ENCODE measurements at places on chromosomes 4 and X.

- no peak for DNase-seq
Measured at GRCh38 chr4:22573641-22574040, 57.8 kb upstream of the ADGRA3 start.

DNA sequence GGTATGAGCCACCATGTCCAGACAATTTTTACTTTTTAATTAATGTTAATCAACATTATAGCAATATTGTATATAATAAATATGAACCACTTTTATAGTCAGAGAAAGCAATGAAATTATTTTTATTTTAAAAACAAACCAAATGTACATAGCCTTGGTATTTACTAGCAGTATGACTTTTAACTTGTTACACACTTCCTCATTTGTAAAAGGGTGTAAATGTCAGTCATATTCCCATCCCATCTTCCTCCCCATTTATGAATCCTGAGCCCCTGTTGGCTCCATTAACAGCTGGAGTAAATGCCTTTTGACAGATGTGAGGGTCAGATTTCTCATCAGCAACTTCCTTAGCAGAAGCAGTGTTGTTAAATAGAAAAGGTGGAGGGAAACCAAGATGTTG is 179.6 kb upstream of the SPRY1 start:
- DNase-seq = no peak

- no peak for DNase-seq
Measured at GRCh38 chr4:130747842-130748241, 1651.9 kb downstream of the C4orf33 start.

GRCh38 chr4:99991741-99992140 is 41.7 kb upstream of the H2AZ1 start:
- no peak for DNase-seq

- DNase-seq = no peak
Measured at GRCh38 chr4:80207172-80207583, 9.9 kb downstream of the PRDM8 start.

DNA sequence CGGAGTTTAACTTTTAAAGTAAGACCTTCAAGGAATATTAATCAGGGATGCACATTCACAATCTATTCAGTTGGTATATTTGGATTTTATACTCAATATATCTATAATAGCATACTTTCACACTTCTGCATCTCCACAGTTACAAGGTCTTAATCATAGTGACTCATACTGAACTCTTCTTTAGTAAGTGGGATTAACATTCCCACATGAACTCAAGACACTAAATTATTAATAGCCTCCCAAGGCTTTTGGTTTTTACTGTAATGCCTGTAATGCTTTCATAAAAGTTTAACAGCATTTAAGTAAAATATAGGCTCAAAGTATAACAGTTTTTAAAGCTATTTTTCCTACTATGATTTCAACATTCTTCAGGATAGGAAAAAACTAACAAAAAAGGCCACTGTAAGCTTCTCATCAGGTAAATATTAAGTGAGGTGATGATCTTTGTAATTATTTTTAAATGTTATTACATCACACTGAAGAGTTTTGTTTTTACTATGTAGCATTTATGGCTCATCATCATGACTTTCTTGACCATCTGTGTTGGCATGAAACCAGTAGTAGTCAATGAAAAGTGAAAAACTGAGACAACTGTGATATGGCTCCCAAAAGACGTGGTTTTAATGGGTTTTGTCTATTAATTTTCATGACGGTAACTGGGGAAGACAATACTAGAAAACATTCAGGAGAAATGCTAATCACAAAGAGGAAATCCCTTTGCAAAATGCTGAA is 91.5 kb upstream of the GALNT7 start:
- DNase-seq = no peak

DNA sequence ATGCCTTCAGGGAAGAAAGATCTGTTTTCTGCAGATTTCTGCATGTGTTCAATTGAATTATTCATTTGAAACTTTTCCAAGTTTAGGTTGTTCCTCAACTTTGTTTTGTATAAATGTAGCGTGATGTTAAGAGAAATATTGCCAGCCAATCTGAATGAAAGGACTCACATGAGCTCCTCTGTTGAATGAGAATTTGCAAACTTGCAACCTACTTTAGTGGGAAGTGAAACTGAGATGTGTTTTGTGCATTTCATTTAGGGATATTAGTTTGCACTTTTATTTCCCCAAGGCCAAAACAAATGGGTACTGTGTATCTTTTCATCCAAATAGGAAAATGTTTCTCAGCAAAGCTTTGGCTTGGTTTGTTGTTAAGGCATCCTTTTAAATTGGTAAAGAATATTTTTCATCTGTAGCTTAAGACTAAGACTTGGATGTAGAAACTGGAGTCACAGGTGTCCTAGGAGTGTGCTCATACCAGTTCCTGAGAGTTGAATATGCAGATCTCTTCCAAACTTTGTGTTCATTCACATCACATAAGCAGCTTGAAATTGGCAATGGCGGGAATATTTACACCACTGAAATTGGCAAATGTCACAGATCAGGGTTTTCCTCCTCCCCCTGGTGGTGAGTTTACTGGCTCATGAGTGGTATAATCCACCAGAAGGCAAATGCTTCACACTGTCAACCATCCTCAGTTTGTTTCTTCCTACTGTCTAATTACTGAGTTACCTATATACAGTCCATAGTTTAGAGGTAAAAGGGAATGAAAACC is 193.6 kb upstream of the BANK1 start:
- no peak for DNase-seq

Measured in activated T-helper 2 cell treated with anti-CD3 and anti-CD28 coated beads, Interferon-gamma antibody, Interleukin-2, Interleukin-4, amounts not matched to agents 10 μg/mL and 5 μg/mL and 100 μg/mL, durations not matched to agents 14 hours and 24 hours and 36 hours (primary cell).